ENCODE measurements at places on chromosomes 1 and 21. TPM values are rescaled to one million over a fixed set of nuclear protein-coding genes. Genes with fewer than 3 reads are reported as not detected.

The ADIPOR1 gene
- total RNA-seq: 69.8 TPM

The RCSD1 gene
- total RNA-seq: 0.69 TPM

The SPOCD1 gene
- total RNA-seq: 1.8 TPM

The CLIC4 gene
- total RNA-seq: 281 TPM

The KIF21B gene
- total RNA-seq: 26.5 TPM

The GBP7 gene
- total RNA-seq: not detected

The ITSN1 gene
- total RNA-seq: 81.1 TPM

The RAB25 gene
- 34.8 TPM for total RNA-seq

The SPRR2E gene
- not detected for total RNA-seq

The SMIM1 gene
- 6.1 TPM for total RNA-seq

The ZNF692 gene
- 39.7 TPM for total RNA-seq

The TMPRSS15 gene
- total RNA-seq: not detected

The KRTAP21-2 gene
- not detected for total RNA-seq

The LENEP gene
- total RNA-seq: 1.3 TPM

The PRDM2 gene
- total RNA-seq: 21.2 TPM

The OMA1 gene
- total RNA-seq: 11.7 TPM

The IL20 gene
- total RNA-seq: not detected

The PTGFR gene
- not detected for total RNA-seq

The GALNT2 gene
- 83.7 TPM for total RNA-seq

The PEAR1 gene
- total RNA-seq: 0.82 TPM

The FALEC gene
- not detected for total RNA-seq

The ITLN2 gene
- total RNA-seq: 4.7 TPM

The ADAMTS5 gene
- 0.82 TPM for total RNA-seq

The CLCNKB gene
- 1.4 TPM for total RNA-seq

The INAVA gene
- 46.8 TPM for total RNA-seq

The CD247 gene
- 2.2 TPM for total RNA-seq

The FAM76A gene
- 16.2 TPM for total RNA-seq

The KDF1 gene
- 16.9 TPM for total RNA-seq

The SPATA46 gene
- total RNA-seq: not detected

The XCL2 gene
- total RNA-seq: not detected

The CCDC30 gene
- 1.8 TPM for total RNA-seq

Measured in H1 (cell line).